Anterior cingulate cortex (tissue), 58 donors: ENCODE measurements at places on chromosomes 16 and 17.

DNA sequence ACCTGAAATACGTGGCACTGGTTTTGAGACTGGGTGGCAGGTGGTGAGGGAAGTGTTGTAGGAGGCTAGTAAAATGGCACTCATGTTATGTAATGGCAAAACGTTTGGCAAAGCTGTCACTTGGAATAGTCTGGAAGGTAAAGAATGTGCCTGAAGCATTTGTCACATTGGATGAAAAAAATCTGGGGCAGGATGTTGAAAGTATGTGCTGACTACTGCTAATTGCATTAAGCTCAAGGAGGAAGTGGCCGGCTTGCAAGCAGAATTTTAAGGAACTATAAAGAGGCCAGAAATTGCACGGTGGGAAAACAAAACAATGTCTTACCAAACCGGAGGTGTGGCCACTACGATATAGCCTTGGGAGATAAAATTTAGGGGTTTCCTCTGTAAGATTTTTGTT, 26.6 kb upstream of the NLRP1 start:
- DNase-seq: no peak

- DNase-seq: no peak
These were observed 55.0 kb downstream of the SPACA3 start for GRCh38 chr17:33046361-33047255.

- DNase-seq: no peak
These were observed 175.3 kb upstream of the CDH13 start for GRCh38 chr16:82451449-82451848.

- no peak for DNase-seq
These were observed 12.1 kb upstream of the DCAF7 start for GRCh38 chr17:63537991-63538692.

DNA sequence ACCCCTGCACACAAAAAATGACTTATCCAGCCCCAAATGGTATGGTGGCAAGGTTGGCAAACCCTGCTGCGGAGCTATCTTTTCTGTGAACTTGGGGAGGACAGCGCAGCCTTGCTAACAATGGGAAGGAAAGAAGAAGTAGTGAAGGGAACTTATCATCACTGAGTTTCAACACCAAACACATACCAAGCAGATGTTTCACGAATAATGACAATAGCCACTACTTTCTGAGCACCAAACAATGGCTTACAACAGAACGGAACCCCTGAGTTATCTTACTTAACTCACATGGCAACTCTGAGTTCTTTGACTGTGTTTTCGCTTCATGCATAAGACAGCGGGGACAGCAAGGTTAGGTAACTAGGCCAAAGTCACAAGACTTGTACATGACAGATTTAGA, 148.9 kb downstream of the XYLT1 start:
- no peak for DNase-seq

GRCh38 chr17:74605361-74605760, 13.3 kb upstream of the CD300LD start:
- DNase-seq: no peak

- DNase-seq: no peak
These were observed 5.5 kb upstream of the MAF start for GRCh38 chr16:79605999-79606398.

GRCh38 chr17:45332989-45333701, 16.3 kb upstream of the MAP3K14 start:
- no peak for DNase-seq

DNA sequence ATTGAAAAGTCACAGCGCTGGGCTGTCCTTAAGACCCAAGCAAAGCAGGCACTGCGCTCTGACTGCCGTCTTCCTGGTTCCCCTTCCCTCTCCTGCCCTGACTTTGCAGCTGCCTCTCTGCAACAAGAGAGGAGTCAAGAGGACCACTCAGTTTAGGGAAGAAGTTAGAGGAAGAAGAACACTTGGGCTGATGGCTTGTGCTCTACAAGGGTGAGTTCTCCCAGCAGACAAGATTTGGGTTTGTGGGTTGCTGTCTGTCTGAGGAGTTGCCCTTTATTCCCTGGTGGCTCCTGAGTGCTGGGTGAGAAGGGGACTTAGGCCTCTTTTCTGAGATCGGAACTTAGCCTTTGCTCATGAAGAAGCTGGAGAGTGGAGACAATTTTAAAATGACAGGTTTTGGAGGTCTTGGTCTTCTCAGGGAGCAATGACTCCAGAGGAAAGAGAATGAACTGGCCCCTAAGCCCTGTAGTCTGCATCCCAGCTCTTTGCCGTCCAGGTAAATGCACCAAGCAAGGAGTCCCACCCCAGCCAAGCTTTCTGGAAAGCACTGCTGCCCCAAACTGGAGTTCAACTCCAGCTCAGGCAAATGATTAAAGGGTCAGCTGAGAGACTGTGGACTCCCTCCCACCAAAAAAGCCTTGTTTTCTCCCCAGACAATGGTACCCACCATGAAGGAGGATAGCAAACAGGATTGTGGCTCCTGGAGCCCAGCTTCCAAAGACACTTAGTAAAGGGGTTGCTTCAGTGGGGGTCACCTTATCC, 2.7 kb upstream of the HOXB9 start:
- DNase-seq: no peak

GRCh38 chr16:19140396-19140795, 26.6 kb downstream of the ITPRIPL2 start:
- DNase-seq: no peak

- no peak for DNase-seq
These were observed 213.9 kb downstream of the MRTFB start for GRCh38 chr16:14284930-14285512.

DNA sequence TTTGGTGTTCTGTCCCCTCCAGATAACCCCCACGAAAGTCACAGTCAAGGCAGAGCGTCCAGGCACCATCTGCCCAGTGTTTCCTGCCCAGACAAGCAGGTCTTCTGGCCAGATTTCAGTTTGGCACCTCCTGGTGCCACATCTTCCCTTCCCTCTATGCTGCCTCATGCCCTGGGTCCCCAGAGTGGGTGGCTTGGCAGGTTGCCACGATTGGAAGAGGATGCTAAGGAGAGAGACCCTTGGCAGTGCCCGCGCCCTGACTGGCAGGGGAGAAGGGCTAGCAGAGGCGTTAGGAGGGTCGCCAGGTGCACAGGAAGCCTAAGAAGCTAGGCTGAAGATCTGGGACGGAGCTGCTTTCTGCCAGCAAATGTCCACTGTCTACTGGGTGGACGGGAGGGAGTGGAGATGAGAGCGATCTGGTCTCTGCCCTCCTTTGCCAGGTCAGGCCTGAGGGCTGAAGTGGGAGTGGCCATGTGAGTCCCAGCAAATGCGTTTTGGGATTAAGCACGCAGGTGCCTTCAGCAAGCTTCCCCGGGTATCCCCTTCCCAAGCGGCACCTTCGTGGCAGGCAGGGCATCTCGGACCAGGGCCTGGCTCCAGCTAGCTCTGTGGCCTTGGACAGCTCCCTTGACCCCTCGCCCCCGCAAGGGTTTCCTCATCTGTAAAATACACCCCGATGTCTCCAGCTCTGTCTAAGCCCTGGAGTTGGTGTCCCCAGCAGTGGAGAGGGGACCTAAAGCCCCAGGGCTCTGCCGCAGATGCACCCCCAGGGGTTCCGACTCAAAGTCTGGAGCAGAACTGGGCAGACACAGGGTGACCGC, 13.4 kb upstream of the CD300A start:
- DNase-seq: no peak

GRCh38 chr17:74972973-74973328, 392 bp upstream of the HID1 start:
- DNase-seq: no peak

- DNase-seq: peak; percentile 73
These were observed 40.3 kb upstream of the MTSS2 start for GRCh38 chr16:70725912-70726828.

- no peak for DNase-seq
These were observed 268.8 kb upstream of the RPL38 start for GRCh38 chr17:73934696-73935095.

GRCh38 chr17:73324160-73324475, 12.3 kb upstream of the CDC42EP4 start:
- DNase-seq: no peak

DNA sequence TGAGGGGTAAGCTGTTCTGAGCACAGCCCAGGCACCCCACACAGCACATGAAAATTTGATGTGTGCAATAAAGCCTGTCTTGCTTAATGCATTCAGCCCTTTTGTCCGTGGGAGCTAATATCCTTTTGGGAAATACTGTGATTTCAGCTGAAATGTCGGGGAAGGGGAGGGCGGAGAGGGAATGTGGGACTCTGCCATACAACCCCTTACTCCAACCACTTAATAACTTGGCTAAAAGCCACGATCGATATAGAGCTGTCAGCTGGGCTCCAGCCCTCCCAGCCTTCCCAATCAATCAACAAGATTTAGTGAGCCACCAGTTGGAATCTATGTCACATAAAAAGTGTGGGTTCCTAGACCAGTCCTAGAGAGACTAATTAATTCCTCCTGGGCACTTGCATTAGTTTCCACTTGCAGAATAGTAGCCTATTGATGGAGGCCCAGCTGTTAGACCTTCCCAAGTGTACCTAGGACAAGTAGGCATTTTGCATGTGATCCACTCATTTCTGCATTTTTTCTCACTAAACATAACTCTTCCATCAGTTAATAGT, 82.7 kb upstream of the PIRT start:
- no peak for DNase-seq

GRCh38 chr17:65783845-65784334, 222.4 kb upstream of the AXIN2 start:
- no peak for DNase-seq

DNA sequence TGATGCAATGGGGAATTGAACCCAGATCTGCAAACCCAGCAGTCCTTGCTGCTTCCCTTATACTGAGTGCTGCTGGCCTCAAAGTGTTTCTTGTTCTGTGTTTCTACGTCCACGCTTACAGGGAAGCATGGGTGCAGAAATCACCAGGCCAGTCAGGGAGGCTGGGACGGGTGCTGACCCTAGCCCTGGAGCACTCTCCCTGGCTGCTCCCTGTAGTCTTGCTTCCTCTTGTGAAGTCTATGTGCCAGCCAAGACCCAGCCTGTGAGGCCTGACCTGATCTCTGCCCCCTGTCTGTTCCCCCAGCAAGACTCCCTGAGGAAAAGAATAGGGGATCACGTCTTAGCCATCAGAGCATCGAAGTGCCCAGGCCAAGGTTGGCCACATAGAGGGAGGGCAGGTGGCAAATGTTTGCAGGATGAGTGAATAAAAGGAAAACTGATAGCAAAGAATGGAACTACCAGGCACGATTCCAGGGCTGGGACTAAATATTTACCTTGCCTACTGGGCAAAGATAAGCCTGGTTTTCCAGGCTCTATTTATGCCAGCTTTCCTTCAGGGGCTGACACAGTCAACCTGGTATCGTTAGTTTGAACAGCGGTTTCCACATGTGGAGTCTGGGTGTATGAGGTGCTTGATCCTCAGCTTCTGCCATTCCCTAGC, 41.2 kb upstream of the RHOT1 start:
- DNase-seq: no peak

DNA sequence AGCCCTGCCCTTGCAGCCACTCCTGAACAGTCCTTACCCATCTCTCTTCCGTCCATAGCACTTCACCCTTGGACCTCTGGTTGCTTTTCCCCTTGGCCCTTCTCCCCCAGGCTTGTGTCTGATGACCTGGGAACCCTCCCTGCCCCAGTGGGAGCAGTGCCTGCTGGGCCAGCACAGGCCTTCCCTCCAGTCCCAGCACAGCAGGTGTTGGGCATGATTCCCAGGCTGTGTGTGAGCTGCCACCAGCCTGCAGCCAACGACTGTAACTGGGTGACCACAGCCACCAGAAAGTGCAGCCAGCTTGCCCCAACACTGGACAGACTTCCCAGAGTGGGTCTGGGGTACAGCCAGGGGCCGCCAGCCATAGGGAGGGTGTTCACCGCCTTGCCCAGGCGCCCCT, 30.0 kb downstream of the CRAMP1 start:
- no peak for DNase-seq

DNA sequence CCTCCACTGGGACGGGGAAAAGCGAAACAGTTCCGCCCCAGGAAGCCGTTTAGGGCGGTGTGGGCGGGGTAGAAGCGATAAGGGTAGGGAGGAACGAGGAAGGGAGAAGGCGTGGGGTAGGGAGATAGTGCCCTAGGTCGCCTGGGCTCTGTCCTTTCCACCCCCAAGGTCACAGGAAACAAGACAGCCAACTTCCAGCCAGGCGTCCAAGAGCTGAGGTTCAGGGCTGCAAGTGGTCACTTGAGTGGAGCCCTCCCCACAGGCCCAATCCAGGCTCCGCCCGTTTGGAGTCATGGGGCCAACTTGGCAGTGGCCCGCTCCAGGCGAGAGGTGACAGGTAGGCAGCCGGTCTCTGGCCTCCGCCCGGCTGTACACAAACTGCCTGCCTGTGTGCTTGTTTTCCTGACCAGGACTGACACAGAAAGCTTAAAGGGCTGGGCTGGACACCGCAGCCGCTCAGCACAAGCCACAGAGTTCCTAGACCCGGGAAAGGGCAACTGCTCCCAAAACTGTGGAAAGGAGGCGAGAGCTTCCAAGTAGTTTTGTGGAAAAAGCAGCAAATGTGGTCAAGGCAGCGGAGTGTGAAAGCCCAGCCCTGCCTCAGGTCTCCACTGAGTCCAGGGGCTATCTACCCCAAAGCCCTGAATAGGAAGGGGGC, at the start of gene RILP:
TSS of gene RILP (minus strand) at position 23 of the 658 bp plus-strand sequence. CDS start 62 bp downstream, outside the sequence.
- no peak for DNase-seq

DNA sequence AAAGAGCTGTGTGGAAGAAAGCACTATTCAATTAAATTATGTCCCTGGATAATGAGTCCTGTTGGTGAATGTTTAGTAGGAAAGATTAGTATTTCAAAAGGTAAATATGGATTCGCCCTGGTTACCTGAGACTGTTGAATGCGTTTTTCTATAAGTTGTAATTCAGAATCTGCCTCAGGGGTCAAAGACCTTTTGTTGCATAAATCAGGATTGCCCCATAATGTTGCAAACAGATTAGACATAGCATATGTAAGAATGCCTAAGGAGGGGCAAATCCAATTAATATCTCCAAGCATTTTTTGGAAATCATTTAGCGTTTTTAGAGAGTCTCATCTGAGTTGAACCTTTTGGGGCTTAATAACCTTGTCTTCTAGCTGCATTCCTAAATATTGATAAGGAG, 70.1 kb upstream of the ARL4D start:
- DNase-seq: no peak

- DNase-seq: no peak
These were observed 18.2 kb downstream of the DHX38 start for GRCh38 chr16:72111657-72112451.

GRCh38 chr16:66911112-66911511, 7.6 kb downstream of the CDH16 start:
- DNase-seq: no peak

- DNase-seq: no peak
These were observed 592.9 kb downstream of the MAF start for GRCh38 chr16:79007614-79008013.

GRCh38 chr16:27476240-27476639, 73.5 kb downstream of the GTF3C1 start:
- DNase-seq: no peak

DNA sequence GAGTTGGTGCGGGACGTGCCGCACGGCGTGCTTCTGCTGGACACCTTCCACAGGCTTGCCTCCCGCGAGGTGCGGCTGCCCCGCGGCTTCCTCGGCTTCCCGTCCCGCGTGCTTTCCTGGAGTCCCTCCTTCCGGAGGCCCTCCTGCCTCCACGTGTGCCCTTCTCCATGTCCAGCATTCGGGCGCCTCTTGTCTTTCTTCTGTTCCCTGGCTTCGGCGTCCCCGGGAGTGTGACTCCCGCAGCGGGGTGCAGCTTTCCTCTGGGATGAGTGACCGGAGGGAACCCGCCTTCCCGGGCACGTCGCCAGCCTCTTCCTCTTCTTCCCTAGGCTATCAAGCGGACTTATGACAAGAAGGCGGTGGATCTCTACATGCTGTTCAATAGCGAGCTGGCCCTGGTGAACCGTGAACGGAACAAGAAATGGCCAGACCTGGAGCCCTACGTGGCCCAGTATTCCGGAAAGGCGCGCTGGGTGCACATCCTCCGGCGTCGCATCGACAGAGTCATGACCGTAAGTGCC, 23.0 kb downstream of the DNAH2 start:
- DNase-seq: no peak

- no peak for DNase-seq
These were observed 43.5 kb upstream of the MTMR4 start for GRCh38 chr17:58557981-58558380.
